ENCODE measurements at places on chromosomes 13 and 19.
A peak's percentile ranks its signal among the peaks of the same experiment; 100 is the strongest.

DNA sequence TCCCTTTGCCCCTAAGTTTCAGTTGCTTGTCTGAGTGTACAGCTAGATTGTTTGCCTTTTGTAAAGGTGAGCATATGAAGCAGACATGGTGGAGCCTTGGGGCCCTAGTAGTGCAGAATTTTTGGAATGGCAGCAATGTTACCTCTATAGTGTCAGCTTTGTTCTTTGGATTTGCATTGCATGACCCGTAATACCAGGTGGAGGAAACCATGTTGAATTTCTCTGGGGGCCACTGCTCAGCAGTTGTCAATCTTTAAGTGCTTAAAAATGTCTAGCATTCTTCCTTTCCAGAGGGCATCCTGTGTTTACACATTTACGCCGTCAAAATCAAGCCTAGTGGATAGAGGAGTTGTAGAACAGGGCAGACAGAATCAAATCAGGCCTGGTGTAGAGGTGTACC, 303.3 kb downstream of the ATP8A2 start:
- DNase-seq, result no peak

GRCh38 chr13:19845758-19846157, 17.7 kb downstream of the ZMYM5 start:
- peak; percentile 7 for DNase-seq

DNA sequence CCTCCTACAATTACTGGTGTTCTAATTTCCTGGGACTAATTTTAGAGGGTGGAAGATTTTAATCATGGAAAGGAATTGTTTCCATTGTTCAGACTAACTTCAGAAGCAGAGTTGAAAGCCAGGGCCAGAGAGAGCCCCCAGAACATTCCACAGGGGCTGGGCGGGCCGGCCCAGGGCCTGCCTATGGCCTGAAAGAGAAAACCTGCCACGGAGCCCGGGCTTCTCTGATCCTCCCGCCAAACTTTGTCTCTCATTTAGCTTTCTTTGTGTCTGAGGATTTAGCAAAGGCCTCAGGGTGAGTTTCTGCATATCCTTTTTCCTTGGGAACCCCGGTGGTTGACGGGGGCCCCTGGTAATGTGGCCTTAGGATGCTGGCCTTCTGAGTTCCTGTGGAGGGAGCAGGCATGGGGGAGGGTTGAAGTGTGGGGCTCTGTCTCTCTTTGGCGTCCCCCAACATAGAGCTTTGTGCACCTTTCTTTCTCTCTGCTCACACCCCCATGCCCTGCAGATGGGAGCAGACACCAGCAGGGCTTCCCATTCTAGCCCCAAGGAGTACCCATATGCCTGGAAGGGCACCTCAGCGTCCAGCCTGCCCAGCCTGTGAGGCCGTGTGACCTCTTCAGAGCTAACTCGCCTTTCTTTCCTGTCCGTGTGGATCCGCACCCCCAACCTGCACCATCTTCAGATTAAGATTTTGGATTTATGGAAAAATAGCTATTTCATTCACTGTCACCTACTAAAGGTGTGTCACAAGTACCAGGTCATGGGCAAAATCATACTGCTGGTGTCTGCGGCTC, 539.5 kb downstream of the FGF9 start:
- no peak for DNase-seq

DNA sequence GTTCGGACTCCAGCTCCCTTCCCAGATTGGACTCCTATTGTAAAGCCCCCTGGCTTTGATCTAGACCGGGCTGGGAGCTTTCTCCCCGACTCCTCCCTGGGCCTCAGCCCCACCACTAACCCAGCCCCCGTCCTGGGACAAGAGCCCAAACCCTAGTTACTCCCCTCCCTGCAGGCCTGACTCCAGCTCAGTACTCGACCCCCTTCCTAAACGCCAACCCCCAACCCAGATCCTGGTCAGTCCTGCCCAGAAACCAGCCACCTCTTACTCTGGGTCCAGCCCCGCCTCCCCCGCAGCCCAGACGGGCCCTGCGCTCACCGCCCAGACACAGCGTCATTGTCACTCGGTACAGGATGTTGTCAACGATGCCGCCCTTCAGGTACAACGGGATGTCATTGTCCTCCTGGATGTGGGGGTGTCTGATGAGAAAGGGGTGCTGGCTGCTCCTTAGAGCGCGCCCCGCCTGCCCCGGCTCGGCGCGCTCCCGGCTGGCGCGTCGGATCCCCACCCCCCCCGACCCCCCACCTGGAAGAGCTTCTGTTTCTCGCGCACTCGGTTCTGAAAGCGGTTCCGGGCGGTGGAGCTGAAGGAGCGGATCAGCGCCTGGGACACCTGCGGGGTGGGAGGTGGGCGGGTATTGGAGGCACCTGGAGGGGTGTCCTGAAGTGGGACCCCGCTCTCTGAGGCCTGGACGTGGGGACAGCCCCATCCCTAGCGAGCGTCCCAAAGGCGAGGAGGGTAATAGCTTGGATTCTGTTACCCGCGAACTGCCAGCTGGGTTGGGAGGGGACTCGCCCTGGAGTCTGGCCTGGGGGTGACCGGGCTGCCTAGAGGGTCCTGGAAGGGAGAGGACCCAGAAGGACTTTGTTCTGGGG, 866 bp downstream of the COX7A1 start:
- no peak for DNase-seq

DNA sequence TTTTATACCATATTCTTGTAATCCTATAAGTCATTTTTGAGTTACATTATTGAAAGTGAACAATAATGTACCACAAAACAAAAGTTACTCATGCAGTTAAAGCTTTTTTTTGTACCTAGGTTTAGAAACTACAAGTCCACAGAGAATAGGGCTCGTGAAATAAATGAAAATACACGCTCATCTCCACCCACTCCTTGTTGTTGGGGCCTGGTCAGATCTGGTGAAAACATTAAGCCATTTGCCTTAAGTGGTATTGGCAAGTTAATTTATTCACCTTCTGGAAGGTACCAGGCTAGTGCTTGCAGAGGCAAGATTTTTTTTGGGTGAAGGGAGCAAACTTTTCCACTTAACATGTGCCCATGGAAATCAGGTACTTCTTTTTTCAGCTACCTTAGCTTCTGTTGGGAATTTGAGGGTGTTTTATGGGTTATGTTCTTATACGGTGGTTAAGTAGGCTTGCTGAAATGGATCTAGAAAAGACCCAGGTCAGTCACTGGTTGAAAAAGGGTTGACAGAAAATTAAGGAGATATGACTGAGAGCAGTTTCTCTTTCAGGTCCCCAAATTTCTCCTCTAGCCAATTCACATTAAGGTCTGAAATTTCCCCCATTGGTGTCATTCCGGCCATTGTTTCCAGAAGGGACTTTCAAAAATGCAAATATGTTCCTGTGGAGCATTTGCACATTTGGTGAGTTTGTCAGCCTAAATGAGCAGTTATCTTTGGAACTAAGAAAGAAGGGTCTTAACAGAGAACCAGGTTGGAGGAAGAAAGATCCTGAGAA, 143.3 kb downstream of the KCNRG start:
- no peak for DNase-seq

DNA sequence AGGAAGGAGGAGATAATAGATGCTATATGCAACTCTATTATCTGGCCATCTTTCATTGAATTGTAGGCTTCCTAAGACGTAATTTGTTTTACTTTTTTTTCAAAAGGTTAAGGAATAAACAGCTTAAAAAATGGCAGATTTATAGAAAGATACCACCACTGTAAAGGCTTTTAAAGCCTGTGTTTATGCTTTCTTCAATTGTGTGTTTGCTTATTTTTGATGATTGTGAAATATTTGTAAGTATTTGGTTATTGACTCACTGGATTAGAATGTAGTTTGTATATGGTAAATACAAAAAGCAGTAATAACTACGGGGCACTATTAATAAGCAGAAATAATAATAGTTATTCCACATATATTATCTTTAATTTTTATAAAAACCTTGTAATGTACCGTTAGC, 437.9 kb downstream of the KLF5 start:
- DNase-seq, result no peak

DNA sequence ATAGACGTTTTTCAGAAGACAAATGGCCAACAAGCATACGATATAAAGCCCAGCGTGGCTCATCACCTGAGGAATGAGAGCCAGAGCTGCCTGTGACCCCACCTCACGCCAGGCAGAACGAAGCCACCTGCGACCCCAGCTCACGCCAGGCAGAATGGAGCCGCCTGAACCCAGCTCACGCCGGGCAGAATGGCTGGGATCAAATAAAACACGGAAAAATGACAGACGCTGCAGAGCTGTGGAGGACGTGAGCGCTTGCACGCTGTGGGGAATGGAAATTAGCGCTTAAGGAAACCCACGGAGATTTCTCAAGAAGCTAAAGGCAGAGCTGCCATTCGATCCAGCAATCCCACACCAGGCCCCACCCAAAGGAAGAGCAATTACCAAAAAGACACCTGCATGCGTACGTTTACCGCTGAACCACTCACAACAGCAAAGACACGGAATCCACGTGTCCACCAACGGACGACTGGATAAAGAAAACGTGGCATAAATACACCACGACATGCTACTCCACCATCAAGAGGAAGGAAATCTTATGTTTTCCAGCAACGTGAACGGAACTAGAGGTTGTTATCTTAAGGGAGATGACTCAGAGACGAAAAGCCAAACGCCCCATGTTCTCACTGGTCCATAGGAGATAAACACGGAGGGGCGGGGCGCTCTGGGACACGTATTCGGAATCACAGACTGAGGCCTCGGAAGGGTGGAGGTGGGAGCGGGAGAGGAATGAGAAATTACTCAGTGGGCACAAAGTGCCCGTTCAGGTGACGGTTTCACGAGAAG, 30.7 kb upstream of the C13orf46 start:
- no peak for DNase-seq

DNA sequence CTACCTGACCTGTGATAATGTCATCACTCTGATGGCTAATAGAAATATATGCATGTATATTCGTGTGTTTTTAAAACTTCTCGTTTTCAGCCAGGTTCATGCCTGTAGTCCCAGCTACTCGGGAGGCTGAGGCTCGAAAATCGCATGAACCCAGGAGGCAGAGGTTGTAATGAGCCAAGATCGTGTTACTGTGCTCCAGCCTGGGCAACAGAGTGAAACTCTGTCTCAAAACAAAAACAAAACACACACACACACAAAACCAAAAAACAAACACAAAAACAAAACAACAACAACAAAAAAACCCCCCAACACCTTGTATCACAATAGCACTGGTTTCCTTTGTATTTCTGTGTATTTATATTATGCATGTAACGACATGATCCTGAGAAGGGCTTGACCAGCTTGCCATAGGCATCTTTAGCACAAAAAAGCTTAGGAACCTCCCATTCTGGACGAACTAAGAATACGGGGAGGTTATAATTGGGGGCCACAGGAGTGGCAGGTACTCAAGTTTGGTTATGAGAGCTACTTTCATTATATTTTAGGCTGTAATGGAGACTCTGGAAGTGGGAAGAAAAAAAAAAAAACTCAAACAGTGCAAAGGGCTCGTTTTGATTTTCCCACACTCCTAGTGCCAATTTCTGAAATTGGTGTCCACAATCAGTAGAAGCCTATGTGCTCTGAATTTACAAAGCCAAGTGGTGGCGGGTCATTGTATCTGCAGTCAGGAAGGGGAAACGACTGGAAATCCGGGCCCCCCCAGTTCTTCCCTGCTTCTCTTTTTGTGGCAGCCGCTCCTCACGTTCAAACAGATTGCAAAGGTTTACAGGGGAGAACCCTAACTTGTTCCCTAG, 1.2 kb upstream of the ACP7 start:
- DNase-seq, result no peak

DNA sequence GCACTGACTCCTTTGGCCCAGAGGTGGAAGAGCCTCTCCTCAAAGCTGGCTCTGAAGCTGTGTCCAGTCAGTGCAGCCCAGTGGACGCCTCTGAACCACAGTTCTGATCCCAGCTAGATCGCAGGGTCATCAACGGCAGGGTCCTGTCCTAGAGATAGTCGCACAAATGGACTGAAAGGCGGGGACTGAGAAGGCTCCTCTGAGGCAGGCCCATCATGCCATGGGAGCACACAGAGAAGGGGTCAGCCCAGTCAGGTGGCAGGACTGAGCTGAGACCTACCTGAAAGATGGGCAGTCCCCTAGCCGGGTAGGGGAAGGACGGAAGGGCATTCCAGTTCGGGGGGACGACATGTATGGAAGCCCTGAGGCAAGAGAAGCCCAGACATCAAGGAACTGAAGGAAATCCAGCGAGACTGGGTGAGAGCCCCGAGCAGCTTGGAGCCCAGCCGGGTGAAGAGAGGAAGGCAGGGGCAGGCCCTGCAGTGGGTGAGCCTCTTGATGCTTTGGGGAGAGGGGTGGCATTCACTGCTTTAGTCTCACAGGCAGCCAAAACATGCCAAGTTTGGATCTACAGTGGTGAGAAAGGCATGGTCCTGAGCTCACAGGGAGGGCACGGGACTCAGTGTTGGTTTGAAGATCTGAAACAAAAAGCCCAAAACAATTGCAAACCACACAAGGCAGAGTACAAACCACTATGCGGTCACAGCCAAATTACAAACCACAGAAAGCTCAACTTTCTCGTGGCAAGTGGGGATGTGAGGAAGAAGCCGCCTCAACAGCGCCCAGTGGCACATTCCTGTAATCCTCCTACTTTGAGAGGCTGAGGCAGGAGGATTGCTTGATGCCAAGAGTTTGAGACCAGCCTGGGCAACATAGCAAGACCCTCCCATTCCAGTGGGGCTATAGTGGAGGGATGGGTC, 10.0 kb downstream of the CALM3 start:
- no peak for DNase-seq

GRCh38 chr13:25738342-25739196, 313.2 kb downstream of the SHISA2 start:
- no peak for DNase-seq

GRCh38 chr19:52694921-52695320, 39.9 kb downstream of the ZNF611 start:
- DNase-seq, result no peak

GRCh38 chr13:99859178-99860177, 112.1 kb downstream of the ZIC5 start:
- no peak for DNase-seq

- no peak for DNase-seq
Observed at GRCh38 chr13:107742544-107742943, 472.8 kb downstream of the LIG4 start.

DNA sequence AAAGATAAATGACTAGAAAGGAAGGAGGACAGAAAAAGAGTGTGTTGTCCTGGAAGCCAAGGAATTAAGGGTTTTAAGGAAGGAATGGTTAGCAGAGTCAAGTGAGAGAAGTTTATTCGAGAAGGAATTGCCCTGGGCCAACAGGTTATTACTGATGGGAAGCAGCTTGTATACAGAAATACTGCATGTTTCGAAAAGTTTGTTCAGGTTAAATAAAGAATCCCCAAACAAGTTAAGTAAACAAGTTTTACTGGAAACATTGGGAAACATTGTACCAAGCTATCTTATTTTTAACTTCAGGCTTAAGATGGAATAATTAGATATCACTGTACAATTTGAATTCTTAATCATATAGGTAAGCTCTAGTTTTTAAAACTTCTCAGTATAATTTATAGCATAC, 28.2 kb upstream of the FBXL3 start:
- no peak for DNase-seq

GRCh38 chr13:29861694-29862110, 11.3 kb upstream of the UBL3 start:
- DNase-seq, result no peak

DNA sequence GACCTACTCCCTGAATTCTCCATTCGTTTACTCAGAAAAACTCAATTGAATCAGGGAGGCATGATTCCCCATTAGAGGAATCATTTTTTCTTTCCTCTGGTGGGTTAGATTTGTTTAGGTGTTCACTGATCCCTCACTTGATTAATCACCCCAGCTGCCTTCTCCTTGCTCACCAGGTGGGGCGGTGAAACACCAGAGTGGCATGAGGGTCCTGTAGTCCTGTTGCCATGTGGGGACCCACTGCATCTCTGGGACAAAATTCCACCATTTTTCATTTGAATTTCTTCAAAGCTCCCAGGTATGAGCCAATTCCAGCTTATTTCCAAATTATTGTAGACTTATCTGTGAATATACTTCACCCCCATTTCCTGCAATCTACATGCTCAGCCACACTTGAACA, 462.7 kb upstream of the ZNF507 start:
- no peak for DNase-seq
